ENCODE measurements at places on chromosomes 16 and 17.
A peak's percentile ranks its signal among the peaks of the same experiment; 100 is the strongest.

DNA sequence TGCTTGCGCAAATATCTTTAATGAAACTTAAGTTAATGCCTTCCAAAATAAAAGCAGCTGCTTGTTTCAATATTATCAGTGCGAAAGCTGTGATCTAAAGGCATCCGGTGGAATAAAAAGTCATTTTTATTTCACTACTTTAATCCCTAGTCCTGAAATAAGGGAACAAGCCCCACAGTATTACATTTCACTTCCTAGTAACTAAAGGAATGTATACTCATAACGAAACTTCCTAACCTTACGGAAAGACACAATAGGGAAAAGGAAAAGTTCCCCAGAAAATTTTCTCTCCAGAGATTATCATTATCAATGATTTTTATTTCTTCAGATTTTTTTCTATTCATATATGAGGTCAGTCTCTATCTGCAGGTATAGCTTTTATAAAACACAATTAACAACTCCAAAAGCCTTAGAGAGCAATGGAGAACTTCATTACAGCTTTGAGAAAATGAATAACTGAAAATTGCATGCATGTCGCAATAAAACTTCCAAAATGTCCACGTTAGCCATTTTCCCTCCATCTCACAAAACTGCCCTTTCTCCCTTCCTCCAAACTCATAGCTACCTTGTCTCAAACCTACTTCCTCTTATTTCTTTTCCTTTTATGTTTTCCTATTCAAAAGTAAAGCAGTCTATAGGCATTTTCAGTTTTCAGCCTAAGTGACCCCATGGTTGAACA, 154.3 kb upstream of the MED13 start:
- no peak for DNase-seq

GRCh38 chr17:2959371-2960130, 103.9 kb downstream of the OR1D5 start:
- no peak for DNase-seq

- no peak for DNase-seq
Measured at GRCh38 chr16:56518425-56518824, 1.4 kb downstream of the BBS2 start.

DNA sequence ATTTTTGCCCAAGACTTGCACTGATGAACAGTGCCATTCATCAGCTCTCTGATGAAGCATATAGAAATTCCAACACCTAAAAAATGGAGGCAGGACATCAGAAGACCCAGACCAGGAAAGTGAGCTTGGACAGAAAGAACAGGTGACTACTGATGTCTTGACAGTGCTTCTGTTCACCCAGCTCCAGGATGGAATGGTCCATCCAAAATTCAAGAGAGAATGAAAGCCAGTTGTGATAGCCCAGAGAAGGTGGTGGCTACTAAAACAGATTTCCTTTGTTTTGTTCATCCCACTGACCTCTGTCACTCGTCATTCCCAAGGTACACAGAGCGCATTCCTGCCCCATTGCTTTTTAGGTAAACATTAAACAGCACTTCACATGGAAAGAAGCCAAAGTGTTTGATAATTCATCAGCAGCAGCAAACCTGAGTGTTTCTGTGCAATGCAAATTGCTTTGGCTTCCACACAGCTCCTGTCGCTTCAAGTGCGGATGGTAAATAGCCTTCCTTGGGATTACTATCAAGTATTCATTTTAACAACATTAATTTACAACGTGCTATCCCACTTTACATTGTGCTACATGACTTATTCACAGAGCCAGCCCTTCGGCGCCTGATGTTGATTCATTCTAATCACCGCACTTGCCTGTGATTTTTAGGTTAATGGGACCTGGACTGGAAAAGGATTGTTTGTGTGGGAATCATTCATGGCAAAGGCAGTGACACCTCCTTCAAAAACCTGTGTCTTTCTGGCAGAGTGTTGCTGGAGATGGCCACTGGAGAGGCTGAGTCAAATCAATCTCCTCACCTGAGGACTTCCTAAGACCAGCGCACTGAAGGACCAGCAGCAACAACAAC, 65.1 kb upstream of the TOX3 start:
- no peak for DNase-seq

- no peak for DNase-seq
Measured at GRCh38 chr17:19986941-19987861, 9.6 kb upstream of the AKAP10 start.

DNA sequence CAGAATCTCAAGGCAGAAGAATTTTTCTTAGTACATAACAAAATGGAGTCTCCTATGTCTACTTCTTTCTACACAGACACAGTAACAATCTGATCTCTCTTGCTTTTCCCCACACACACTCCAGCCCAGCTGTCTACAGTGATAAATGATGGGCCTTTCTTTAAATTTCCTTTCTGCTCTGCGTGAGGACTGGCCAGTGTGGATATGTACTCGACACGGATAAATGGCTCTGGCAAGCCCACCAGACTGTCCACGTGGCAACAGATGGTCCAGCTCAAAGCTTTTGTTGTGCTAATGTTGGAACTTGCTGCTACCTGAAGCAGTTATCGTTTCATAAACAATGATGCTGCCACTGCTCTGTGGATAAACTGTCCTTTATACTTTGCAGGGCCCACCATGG, 410.7 kb downstream of the TMEM114 start:
- DNase-seq, result peak; percentile 56

DNA sequence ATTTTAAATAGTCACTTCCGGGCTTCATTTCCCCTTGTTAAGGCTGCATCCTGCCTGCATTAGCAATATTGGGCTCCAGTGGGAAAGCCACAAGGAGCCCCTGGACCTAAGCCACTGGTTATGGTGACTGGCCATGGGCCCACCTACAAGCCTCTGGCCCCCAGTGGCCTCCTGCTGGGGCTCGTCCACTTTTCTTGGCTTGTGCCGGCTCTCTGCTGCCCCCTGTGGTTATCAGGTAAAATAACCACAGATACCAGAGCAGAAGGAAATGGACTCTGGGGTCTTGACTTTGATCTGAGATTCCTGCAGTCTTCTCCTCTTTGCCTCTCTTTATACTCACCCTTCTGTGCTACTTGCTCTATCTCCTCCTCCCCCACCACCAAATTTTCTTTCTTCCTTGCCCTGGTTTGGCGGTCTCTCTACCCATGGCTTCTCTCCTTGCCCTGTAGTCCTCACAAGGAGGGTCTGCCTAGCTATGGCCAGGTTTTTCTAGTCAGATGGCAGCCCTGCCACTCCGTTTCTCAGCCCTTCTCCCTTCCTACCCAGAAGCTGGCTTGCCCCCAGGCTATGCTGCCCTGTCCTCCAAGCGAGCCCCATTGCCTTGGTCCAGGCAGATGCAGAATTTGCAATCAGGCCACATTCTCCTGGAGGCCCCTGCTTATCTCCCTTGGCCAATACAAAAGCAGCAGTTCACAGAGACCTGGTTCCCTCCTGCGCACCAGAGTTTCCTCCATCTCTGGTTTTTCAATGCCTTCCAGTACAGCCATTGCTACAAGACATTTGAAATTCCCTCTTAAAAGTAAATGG, 82.9 kb upstream of the RCVRN start:
- DNase-seq, result peak; percentile 65

GRCh38 chr17:48051706-48052486, 3.7 kb downstream of the NFE2L1 start:
- peak; percentile 90 for DNase-seq

DNA sequence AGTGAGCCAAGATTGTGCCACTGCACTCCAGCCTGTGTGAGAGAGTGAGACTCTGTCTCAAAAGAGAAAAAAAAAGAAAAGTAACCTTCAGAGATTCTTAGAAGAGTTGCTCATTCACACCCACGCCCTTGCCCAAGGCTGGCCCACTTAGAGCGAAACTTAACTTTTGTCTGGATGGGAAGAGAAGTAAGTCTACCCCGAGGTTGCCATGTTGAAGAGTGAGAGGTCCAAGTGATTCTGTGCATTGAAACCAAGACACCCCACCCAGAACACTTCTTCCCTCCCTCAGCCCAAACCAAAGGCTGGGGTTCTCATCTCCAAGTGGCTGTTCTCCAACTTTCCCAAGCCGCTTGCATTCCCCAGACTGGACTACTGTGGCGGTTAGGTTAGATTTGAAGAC, 2.4 kb upstream of the CISD3 start:
- no peak for DNase-seq

- no peak for DNase-seq
Measured at GRCh38 chr17:41580687-41581365, 5.9 kb downstream of the KRT14 start.

Data from tongue (tissue), 3 donors.